ENCODE measurements at places on chromosomes 11 and 22.

GRCh38 chr11:35042224-35042623 lies 96.7 kb upstream of the CD44 start:
- DNase-seq: no peak

- no peak for DNase-seq
These were observed 36.0 kb downstream of the PHLDB1 start for GRCh38 chr11:118643142-118643994.

- no peak for DNase-seq
These were observed 740 bp upstream of the TRMT2A start for GRCh38 chr22:20117633-20118299.

DNA sequence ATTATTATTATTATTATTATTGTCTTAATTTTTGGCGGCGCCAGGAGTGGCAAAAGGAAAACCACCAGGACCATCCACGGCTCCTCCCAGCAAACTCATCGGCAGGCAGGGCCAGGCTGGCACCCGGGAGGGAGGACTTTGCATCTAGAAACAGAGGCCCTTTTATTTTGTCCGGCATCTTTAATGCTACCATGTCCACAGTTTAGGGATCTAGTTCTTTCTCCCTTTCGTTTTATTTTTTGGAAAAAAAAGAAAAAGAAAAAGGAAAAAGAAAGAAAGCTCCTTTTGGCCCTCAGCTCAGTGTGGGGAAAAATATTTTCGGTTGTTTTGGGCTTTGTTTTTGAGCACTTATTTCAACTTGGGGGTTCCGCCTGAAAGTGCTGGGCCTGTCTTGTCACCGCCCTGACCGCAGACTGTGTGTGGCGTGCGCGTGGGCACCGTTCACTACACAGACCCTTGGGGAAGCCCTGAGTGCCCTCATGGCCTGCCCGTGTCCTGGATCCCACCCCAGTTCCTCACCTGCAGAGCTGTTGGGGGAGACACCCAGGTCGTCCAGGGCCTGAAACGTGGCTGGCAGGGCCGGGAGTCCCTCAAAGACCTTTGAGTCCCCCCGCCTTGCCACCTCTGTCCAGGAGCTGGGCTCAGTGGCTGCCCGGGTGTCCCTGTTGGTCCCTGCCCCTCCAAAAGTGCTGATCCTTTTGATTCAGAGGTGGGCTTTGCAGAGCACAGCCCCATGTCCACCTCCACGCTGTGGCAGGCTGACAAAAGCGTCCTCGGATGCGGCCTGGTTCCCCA lies 69.1 kb upstream of the PPARA start:
- no peak for DNase-seq

DNA sequence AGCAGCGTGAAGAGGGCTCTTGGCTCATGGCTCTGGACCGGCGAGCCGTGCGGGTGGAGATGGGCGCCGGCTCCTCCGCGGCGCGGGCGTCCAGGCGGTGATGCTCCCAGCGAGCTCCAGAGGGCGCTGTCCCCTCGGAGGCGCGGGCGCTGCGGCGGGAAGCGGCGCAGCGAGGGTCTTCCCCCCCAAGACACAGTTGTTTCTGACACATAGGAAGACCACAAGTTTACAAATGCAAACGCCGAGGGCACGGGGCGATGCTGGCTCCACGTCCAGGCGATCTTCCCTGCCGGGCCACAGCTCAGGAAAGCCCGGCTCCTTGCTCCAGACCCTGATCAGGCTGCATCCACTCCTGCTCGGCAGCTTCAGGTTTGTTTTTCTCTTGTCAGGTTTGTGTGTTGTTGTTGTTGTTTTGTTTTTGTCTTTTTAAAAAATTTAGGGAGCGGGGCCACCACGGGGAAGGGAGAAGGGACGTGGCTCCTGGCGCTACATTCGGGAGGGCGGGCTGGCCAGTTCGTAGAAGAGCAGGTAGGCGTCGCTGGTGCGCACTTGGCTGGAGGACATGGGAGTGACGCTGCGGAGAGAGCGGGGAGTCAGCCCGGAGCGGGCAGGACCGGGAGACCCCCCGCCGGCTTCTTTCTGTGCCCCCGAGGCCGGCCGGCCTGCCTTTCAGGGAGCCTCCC lies 10.0 kb upstream of the MFRP start:
- no peak for DNase-seq

DNA sequence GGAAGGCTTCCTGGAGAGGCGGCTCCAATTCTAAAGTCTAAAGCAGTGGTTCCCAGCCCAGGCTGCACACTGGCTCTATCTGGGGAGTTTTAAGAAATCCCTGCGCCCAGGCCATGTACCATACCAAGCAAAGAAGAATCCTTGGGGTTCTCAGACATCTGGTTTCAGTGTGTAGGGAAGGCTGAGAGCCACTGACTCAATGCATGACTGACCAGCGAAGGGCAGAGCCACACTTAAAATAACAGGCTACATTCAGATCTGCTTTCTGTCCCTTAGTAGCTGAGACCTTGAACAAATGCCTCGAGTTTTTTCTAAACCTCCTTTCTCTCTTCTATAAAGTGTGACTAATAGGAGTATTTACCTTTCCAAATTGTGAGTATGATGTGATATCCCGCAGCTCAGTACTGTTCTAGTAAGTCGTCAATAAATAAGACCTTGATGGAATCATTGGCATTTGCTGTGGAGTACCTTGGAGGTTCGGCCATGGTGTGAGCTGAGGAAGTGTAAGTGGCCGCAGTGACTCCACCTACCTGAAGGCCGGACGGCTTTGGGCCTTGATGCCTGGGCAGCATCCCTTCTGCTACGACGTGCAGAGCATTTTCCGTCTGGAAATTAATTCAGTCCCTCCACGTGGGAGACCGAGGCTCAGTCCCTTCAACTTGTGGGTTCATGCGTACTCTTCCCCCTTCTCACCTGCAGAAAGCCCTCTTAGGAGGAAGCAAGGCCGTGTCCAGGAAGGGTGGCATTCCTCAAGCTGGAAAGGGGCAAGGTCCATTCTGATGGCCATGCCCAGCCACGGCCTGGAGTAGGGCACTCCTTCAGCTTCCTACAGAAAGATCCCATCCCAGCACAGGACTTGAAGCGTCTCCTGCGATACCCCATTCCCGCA lies 25.1 kb downstream of the GLB1L2 start:
- no peak for DNase-seq

GRCh38 chr11:86201371-86201884 lies 43.1 kb upstream of the EED start:
- DNase-seq: no peak

DNA sequence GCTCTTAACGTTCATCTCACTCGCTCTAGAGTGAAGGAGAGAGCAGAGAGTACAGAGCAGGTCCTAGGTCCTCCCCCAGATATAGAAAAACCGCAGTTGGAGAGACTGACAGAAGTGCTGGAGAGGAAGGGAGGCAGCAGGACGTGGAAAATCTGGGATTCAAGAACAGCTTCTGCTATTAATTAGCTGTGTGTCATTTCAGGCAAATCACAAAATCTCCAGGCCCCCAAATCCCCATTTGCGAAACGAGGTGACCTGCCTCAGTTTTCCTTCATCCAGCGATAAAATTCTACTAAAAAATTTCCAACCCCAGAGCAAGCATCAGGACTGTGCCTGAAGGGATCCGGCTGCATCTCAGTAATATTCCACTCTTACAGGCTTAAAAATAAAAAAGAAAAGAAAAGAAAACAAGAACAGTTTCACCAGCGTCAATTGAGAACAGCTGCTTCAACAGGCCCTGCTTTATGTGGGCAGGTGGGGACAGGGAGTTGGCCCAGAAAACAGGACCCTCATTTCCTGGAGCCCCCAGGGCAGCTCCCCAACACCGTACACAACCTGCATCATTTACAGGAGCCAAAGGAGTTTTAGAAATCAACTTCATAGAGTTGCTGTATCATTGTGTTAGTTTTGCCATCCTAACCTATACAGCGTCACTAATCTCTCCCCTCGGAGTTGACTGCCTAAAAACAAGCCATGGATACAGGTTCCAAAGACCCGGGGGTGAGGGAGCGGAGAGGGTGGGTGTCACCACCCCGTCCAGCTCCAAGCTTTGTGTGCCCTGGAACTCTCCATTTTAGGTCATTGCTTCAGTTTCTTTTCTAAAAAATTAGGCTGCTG lies 2.3 kb upstream of the MALAT1 start:
- DNase-seq: no peak

- DNase-seq: no peak
These were observed 36.4 kb downstream of the RAB30 start for GRCh38 chr11:83035070-83035854.

- DNase-seq: no peak
These were observed 124.3 kb upstream of the NTM start for GRCh38 chr11:131246156-131246555.
